NCI-H1436 (cell line): ENCODE measurements at places on chromosomes 6 and 20.

- no peak for DNase-seq
These were observed 26.4 kb downstream of the ARMC2 start for GRCh38 chr6:108874470-108875160.

- DNase-seq, result no peak
These were observed 346.5 kb downstream of the CD83 start for GRCh38 chr6:14464055-14464454.

DNA sequence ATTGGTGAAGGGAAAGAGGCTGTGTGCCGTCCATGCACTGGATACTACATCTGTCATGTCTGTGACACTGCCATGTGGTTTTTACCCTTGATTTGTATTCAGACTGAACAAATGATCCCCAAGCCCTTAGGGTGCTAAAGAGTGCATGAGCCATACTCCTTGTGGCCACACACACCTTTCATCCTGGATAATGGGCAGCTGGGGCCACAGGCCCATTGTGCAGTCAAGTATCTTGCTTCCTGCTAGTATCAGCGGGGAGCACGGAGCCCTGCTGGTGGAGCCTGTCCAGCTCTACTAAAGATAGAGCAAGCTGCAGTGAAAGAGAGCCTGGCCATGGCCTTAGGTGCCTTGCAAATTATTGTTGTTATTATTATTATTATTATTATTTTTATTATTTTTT is 75.1 kb downstream of the SLX4IP start:
- DNase-seq, result no peak

GRCh38 chr6:22349051-22349450 is 52.2 kb upstream of the PRL start:
- no peak for DNase-seq

GRCh38 chr6:7042056-7042653 is 65.6 kb upstream of the RREB1 start:
- DNase-seq, result no peak

DNA sequence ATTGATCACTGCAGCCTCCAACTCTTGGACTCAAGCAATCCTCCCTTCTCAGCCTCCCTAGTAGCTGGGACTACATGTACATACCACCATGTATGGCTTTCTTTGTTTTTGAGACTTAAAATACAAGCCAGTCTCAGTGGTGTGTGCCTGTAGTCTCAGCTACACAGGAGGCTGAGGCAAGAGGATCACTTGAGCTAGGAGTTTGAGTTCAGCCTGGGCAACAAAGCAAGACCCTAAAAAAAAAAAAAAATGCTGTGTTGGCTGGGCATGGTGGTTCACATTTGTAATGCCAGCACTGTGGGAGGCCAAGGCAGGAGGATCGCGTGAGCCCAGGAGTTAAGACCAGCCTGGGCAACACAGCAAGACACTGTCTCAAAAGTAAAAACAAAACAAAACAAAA is 51.7 kb downstream of the UBR2 start:
- DNase-seq, result no peak
